ENCODE measurements at places on chromosomes 5 and 9. TPM values are rescaled to one million over a fixed set of nuclear protein-coding genes. Genes with fewer than 3 reads are reported as not detected.

Gene CDX1
- total RNA-seq = 0.17 TPM

Gene TXNDC8
- not detected for total RNA-seq

Gene CDO1
- 9.0 TPM for total RNA-seq

Gene ZNF454
- total RNA-seq = 2.5 TPM

Gene C9orf50
- total RNA-seq = 0.44 TPM

Gene ANKRD34B
- not detected for total RNA-seq

Gene INSL6
- not detected for total RNA-seq

Gene PCDHB16
- 0.15 TPM for total RNA-seq

Gene AK8
- total RNA-seq = 1.6 TPM

Gene C9
- total RNA-seq = not detected

Measured in smooth muscle cell of trachea (primary cell).